Dorsolateral prefrontal cortex (tissue), 122 donors: ENCODE measurements at places on chromosomes 4 and X. TPM values are rescaled to one million over a fixed set of nuclear protein-coding genes. Genes with fewer than 3 reads are reported as not detected.

DNA sequence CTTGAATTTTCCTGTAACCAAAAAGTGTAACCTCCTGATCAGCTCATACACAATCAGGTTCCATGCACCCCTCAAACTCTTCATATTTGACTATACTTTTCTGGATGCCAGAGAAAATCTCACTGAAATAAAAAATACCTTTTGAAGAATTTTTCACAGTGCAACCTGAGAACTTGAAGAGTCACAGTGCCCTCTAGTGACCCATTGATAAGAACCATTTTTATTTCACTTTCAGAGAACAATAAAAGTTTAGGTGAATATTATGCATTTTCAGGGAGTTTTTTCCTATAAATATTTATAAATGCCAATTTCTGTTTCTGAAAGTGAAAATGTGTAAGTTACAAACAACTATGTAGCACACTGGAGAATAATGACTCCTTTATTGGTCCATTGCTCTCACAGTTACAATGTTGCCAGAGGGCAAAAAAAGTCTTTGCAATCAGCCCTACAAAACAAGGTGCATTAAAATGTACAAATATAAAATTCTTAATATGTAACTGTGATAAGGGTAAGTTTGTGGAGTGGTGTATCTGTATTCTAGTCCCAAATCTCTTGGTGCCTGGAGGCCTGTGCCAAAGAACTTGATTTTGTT is 153.6 kb upstream of the INTU start:
- no peak for DNase-seq

DNA sequence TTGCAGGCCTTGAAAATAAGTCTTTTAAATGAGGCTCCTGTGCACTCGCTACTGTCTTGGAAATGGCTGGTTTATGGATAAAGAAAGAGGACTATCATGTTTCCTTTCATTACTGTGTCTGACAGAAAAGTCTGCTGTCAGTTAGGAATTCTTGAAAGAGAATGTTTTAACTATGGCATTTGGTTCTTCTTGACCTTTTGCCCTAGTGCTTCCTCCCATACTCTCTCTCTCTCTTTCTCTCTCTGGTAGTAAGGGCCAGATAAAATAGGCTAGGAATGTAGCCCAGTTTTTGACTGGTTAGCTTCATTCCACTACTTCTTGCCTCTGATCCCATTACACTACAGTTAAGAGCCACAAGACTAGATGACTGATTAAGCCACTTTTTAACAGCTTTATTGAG is 29.8 kb downstream of the YY2 start:
- no peak for DNase-seq

- DNase-seq: no peak
Measured at GRCh38 chr4:156992943-156993342, 21.3 kb upstream of the PDGFC start.

- no peak for DNase-seq
Measured at GRCh38 chr4:110850461-110851442, 227.9 kb upstream of the PITX2 start.

CXCL1 gene
- total RNA-seq: 2.8 TPM
